Liver (tissue), 10 donors: ENCODE measurements at places on chromosomes 16 and 17.

- no peak for DNase-seq
Observed at GRCh38 chr16:89397331-89397861, 93.0 kb downstream of the ANKRD11 start.

- no peak for DNase-seq
Observed at GRCh38 chr17:72249441-72249840, 128.6 kb downstream of the SOX9 start.

GRCh38 chr16:76749780-76750375, 441.1 kb upstream of the MON1B start:
- no peak for DNase-seq

DNA sequence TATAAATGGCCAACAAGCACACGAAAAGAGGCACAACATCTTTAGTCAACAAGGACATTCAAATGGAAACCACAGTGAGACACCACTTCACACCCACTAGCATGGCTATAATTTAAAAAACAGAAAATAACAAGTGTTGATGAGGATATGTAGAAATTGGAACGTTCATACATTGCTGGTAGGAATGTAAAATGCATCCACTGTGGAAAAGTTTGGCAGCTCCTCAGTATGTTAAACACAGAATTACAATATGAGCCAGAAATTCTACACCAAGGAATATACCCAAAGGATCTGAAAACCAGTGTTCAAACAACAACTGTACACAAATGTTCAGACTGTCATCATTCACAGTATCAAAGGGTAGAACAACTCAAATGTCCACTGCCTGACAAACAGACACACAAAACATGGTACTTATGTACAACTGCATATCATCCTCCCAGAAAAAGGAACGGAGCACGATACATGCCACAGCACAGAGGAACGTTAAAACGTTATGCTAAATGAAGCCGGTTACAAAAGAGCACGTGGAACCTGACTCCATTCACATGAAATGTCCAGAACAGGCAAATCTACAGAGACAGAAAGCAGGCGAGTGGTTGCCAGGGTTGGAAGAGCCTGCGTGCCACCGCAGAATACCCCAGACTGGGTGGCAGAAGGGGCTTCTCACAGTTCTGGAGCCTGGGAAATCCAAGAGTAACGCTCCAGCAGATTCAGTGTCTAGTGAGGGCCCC, 32.8 kb upstream of the METRNL start:
- no peak for DNase-seq

DNA sequence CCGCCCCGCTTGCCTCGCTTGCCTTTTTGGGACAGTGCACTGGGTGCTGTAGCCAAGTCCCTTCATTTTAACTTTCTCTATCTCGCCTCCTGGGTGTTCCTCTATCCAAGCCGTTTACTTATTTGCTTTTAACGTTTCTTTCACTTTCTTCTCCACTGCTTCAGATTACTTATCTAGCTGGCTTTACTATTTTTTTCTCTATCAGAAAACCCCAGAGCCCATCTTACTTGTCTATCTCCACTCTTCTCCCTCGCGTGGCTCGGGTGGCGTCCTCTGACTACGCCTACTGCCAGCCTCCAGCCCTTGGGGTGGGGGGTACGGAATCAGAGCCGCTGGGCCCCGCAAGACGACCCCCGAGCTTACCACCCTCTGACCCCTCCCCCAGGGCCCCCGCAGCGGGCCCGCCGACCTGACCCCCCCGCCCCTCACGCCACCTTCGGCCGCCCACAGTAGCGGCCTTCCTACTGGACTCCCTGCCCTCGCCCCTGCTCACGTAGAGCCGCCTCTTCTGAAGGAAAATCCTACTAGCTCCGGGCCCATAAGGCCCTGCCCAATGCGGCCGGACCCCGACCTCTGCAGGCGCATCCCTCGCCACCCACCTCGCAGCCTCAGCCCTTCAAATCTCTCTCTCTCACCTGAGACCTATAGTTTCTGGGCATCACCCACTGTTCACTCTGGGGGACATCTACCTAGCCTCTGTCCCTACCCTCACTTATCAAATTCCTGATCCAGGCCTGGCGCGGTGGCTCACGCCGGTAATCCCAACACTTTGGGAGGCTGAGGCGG, 1.0 kb upstream of the SLC12A4 start:
- peak; percentile 66 for DNase-seq

DNA sequence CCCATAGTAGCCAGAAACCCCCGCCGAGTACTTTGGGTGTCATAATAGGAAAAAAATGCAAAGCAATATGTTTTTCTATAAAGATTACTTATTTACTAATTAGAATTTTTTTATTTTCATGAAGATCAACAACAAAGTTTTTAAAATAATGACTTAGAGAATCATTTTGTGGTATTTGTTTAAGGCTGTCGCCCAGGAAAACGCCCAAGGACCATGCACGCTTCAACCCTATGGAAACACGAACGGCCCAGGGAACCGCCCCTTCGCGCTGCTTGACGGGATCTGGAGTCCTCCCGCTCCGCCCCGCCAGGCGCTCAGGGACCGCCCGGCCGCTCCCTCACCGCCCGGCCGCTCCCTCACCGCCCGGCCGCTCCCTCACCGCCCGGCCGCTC, 408 bp upstream of the KPNA2 start:
- DNase-seq, result peak; percentile 90

DNA sequence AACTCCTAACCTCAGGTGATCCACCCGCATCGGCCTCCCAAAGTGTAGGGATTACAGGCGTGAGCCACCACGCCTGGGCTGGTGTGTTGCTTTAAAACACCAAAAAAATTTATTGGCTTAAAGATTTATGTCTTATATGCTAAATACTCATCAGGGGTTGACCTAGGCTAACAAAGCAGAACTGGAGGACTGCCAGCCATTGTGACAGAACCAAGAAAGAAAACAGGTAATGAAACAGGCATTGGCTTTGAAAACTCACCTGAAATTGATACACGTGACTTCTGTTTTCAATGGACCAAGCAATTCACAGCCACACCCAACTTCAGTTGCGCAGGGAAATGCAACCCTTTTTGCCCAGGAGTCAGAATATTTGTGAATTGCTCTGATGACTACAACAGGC, 4.9 kb upstream of the PHAF1 start:
- no peak for DNase-seq

DNA sequence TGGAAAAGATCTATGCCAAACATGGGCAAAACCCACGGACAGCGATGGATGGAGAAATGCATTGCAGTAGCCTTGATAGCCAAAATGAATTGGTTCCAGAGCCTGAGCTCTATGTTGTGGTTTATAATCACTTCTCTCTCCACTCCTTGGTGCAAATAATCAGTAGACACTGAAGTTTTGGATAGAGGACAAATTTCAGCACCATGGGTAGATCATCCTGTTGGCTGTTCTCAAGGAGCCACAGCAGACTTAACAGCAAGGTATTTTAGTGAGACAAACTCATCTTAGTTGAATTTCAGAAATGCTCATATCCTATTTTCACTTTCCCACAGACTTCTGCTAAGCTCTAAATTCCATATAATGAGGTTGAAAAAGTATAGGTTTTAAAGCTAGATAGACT, 88.3 kb upstream of the CCL1 start:
- no peak for DNase-seq

GRCh38 chr17:80307994-80308691, 47.5 kb downstream of the RNF213 start:
- DNase-seq, result no peak

DNA sequence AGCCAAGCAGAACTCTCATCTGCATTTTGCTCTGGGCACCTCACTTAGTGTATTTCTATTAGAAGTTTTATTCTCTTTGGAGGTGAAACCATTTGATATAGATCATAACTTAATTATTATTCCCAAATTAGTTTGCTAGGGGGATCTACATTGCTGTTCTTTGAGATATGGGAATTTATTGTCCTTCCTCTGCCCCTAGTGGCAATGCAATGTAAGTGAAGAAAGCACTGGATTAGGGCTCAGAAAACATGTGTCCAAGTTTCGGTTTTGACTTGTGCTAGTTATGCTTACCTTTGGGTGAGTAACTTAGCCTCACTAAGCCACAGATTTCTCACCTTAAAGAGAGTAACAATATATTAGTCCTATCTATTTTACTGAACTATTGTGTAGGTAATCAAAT, 2.9 kb downstream of the KRT39 start:
- no peak for DNase-seq

- no peak for DNase-seq
Observed at GRCh38 chr17:67831268-67831667, 6.0 kb downstream of the BPTF start.

GRCh38 chr17:3528880-3529511, 28.6 kb downstream of the TRPV3 start:
- DNase-seq, result no peak

- DNase-seq, result no peak
Observed at GRCh38 chr17:81838753-81839255, 4.0 kb upstream of the PPP1R27 start.

DNA sequence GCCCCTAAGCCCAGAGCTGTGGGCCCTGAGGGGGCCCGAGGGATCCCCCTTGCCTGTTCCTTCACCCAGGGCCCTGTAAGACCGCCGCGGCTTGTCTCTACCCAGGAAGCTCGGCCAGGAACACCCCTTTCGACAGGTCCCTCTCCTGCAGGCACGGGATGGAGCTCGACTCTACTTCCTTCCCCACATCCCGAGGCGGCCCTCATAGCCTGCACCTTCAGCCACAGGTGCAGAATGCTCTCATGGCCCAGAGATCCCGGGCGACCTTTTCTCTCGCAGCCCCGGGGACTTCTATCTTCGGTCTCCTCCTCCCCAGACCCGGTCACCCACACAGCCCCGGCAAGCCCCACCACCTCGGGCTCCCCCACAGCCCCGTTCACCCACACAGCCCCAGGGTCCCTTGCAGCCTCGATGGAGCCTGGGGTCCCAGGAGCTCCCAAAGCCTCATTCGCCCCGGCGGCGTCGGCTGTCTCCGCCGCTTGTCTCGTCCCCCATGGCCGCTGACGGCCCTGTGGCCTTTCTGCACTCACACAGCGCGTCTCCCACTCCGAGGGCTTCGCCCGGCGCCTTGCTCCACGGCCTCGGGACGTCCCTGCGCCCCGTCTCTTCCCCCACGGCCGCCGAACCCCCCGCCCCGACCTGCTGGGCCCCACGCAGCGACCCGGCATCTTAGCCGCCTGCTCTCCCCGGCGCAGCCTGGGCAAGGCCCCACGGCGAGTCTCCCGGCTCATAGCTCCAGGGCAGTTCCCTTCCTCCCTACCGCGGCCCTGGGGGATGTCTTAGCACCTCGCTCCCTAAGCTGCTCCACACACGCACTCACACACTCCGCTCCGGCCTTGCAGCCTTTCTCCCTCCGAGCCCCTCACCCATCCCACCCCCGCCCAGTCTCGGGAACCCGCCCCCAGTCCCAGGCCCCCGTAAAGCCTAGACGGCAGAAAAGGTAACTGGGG, 650 bp downstream of the KIAA0753 start:
- DNase-seq, result peak; percentile 36

DNA sequence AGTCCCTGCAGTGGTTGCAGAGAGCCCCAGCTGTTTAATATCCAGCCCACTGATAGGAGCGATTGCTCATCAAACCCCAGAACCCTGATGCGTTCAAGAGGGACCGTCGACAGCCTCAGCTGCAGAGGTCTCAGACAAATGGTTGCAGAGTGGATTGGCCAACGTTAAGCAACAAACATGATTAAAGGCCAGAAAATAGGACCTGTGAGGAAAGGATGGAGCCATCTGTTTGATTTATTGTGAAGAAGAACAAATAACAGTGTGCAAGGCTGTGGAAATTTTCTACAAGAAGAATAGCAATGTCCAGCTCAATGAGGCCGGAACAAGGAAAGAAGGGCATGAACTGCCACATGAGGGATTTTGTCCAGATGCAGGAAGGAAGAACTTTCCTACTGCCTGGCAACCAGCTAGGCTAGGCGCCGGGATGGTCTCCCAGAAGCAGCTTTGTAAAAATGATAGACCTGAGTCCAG, 138.4 kb upstream of the DNAH9 start:
- no peak for DNase-seq

- DNase-seq, result no peak
Observed at GRCh38 chr16:29977063-29977825, 3.6 kb downstream of the TAOK2 start.

GRCh38 chr17:72763981-72764380, 328.5 kb downstream of the SLC39A11 start:
- no peak for DNase-seq

GRCh38 chr16:81586417-81586816, 141.8 kb downstream of the CMIP start:
- DNase-seq, result no peak

GRCh38 chr16:89556750-89557689, 3.5 kb upstream of the RPL13 start:
- peak; percentile 91 for DNase-seq

DNA sequence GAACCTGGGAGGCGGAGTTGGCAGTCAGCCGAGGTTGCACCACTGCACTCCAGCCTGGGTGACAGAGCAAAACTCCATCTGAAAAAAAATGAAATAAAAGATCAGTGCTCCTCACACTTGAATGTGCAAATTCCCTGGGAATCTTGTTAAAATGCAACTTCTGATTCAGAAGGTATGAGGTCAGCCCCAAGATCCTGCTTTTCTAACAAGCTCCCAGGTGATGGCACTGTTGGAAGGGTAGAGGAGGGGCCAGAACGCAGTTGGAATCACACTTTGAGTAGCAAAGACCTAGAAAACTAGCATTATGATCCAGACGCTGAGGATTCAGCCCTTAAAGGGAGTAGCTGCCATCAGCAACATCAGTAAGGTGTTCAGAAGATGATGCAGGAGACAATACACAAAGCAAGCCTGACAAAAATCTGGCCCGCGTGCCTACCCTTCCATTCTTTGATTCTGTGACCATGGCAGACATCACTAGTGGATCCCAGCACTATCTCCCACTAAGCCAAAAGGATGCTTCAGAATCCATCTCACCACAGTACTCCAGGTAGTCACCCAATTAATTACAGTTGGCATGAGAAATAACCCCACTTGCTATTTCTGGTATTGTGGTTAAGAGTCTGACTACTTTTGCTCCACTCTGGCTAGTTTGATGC, 33.1 kb upstream of the MEIOC start:
- DNase-seq, result no peak

DNA sequence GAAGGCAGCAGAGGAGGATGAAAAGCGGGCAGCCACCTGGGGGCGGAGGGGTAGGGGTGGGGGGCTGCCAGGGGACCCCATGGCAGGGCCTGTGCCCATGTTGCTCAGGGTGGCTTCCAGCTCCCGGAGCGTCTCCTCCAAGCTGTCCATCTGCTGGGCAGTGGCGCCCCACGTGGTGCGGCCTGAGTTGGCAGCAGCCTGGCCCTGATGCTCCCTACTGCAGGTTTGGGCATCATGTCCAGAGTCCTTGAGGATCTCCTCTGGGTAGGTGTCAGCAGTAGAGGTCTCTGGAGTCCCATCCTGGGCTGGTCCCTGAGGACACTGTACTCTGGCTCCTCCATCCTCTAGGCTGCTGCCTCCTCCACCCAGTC, 60.9 kb downstream of the SRCIN1 start:
- no peak for DNase-seq

DNA sequence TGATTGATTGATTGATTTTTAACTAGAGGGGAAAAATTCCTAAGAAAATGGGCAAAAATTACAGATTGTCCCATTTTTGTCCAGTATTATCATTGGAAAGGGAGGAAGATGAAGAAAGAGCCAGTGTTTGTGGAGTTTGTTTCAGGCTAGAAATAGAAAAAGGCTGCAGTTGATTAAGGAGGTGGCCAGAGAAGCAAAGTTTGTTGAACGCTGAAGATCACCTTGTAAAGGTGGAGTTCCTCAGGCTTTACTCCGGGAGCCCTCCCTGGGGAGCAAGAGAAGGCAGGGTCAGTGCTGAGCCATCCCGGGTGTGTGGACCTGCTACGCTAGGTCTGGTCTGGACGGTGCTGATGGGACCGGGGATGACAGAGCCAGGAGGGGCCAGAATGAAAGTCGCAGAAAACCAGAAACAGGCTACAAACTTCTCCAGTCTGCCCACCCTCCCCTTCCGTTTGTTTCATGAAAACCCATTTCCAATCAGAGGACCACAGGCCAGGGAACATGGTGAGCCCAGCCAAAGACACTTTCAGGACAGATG, 222.6 kb upstream of the FOXF1 start:
- DNase-seq, result no peak
